Activated CD8-positive, alpha-beta memory T cell treated with anti-CD3 and anti-CD28 coated beads for 4 hours (primary cell): ENCODE measurements at places on chromosomes 3 and 15.

- no peak for DNase-seq
Measured at GRCh38 chr15:85289677-85290365, 90.6 kb upstream of the AKAP13 start.

DNA sequence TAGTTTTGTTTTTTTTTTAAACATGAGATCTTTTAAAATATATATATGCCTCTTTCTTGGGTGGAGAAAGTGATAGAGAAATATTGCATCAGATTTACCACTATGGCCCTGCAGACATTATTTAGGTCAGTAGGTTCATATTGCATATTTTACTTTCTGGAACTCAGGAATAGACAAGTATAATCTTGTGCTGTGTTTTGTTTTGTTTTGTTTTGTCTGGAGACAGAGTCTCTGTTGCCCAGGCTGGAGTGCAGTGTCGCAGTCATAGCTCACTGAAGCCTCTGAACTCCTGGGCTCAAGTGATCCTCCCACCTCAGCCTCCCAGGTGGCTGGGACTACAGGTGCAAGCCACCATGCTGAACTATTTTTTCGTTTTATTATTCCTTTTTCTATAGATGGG lies 21.5 kb upstream of the DUT start:
- DNase-seq = no peak

GRCh38 chr15:57038040-57038439 lies 119.6 kb downstream of the TCF12 start:
- no peak for DNase-seq

DNA sequence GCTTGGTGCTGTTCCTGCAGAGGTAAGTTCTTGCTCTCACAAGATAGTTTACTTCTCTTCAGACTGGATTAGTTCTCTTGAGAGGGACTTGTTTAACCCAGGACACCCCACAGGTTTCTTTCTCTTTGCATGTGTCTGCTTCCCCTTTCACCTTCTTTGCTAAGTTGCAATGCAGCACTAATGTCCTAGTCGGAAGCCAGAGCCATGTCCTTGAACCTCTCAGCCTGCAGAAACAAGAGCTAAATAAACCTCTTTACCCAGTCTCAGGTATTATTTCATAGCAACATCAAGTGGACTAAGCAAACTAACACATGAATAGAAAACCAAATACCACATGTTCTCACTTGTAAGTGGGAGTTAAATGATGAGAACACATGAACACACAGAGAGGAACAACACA lies 915.2 kb downstream of the NSUN3 start:
- no peak for DNase-seq

DNA sequence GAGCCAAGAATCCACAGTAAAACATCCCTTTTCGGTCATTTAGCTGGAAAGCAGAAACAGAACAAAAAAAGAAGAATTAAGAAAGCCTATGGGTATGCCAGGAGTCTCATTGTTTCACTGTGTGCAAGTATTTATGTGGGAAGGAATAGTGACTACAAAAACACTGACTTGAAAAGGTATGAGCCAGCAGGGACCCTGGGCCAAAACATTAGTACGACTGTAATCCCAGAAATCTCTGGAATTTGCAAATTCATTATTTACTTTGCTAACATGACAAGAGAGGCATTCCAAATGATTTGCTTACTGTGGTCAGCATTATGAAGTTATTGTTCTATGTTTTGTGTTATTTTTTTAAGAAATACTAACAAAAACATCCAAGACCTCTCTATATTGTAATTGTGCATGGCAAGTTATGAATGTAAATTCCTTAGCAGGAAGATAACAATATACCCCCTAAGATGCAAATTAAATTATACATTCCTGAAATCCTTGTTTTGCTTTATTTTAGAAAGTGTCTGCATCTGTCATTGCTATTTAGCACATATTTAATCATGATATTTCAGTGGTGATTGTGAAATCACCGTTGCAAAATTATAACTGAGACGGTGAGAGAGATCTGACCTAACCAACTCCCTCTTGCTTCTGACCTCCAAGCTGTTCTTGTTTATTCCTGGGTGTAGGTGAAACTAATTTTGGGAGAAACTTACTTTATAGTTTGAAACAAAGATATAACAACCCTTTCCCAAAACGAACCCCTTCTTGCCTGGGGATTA lies 299.2 kb downstream of the ZPLD1 start:
- DNase-seq = no peak
